Omental fat pad (tissue), 4 donors: ENCODE measurements at places on chromosomes 13 and 19. TPM values are rescaled to one million over a fixed set of nuclear protein-coding genes. Genes with fewer than 3 reads are reported as not detected.

The KLK1 gene
- 1.4 TPM for total RNA-seq

DNA sequence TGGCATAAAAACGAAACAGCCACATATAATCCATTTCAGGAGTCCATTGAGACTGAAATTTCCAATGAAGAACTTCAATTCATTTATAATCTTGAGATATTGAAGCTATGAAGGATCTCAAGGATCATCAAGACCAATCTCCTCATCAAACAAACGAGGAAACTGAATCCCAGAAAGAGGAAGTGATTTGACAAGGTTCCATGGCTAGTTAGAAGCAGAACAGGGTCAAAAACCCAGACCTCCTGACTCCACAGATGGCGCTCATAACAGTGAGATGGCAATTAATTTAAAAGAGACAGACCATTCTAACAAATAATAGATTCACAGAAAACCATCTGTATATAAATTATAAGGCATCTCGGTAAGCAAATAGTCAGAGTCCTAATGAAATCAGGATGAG is 229.7 kb downstream of the KCTD12 start:
- DNase-seq = no peak

The ERCC2 gene
- 7.1 TPM for total RNA-seq

DNA sequence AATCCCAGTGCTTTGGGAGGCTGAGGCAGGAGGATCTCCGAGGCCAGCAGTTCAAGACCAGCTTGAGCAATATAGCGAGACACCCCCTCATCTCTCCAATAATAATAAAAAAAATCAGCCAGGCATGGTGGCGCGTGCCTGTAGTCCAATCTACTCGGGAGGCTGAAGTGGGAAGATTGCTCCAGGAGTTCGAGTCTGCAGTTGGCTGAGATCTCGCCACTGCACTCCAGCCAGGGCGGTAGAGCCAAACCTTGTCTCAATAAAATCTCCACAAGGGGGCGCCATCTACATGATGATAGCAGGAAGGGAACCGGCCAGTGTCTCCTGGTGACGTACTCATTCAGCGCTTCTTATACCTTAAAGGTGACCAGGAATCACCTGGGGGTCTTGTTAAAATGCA is 13.6 kb upstream of the C5AR1 start:
- peak; percentile 75 for DNase-seq

- no peak for DNase-seq
These were observed 802.2 kb upstream of the MIR17HG start for GRCh38 chr13:90545070-90545840.

The ONECUT3 gene
- not detected for total RNA-seq

GRCh38 chr13:104796581-104796980 is 1730.4 kb upstream of the SLC10A2 start:
- DNase-seq = no peak

DNA sequence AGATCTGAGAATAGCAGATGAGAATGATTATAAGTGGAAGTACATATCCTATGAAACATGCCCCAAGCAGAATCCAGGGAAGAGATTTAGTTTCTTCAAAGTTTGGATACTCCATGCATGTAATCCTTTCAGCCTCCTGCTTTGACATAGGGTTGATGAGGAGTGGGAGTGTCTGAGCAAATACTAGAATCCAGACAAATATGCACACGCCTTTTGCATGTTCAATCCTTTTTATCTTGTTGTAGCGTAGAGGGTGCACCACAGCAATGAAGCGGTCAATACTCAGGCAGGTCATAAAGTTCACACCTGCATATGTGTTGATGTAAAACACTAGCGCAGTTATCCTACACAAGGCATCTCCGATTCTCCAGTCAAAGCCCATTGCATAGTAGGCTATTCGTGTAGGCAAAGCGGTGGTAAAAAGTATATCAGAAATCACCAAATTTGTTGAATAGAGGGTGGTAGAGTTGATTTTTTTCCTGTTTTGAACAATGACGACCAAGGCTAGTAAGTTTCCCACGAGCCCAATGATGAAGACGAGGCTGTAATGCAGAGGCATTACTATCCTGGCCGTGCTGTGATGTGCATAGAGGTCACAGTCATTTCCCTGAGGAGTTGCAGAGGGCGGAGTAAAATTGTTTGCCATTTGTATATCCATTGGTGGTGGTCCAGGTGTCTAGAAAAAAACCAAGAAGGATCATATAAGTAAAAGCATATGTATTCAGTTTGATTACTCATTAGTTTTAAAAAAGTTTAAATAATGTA is 11.5 kb downstream of the GPR183 start:
- DNase-seq = no peak

The PSG1 gene
- not detected for total RNA-seq

DNA sequence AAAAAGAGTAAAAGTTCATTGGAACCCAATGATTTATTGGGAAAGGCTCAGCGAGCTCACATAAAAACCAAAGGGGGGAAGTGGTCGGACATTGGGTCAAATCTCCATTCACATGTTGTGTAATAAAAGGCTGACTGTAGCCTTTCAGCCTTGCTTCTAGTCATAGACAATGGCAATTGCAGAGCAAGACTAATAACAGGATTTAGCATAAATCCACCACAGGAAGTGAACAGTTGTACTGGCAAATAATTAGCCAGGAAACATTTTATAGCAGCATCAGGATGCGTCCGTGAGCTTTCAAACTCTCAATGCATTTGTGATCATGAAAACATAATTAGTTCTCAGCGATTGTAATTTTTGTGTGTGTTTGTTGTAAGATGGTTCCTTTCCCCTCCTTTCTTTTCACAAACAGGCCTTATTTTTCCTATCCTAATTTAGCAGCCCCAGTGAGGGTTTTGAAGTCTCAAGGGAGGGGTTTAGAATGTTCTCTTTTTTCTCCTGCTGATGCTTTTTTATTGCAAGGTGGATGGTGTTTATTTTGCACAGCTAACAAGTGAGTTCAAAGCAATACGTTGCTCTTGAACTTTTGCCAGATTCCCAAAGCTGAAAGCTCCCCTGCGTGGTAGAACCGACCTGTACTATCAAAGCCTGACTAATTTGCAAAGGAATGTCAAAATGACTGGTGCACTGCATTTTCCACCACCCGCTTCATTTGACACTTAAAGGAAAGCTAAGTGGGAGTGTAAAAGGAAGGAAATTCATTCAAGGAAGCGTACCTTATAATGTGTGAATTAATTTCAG is 105.6 kb downstream of the SPRY2 start:
- DNase-seq = no peak

The ACER1 gene
- not detected for total RNA-seq

GRCh38 chr19:45138303-45138751 is 22.5 kb downstream of the NKPD1 start:
- no peak for DNase-seq

DNA sequence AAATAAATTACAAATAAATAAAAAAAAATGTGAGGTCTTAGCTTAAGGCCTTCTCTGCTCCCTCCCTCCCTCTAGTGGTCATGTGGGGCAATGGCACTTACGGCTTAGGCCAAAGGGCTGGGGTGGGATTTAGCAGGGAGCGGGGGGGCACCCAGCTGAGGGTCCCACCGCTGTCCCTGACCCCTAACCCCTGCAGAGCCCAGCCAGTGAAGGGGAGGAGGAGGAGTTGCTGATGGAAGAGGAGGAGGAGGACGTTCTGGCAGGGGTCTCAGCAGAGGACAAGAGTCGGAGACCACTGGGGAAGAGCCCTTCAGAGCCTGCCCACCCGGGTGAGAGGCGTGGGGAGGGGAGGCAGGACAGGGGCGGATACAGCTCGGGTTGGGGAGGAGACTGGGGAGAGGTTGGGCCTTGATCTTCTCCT is 9.3 kb downstream of the MPND start:
- no peak for DNase-seq

- DNase-seq = no peak
These were observed 31.9 kb upstream of the CEBPA start for GRCh38 chr19:33334271-33334670.

- DNase-seq = no peak
These were observed 173.2 kb downstream of the DCLK1 start for GRCh38 chr13:35957996-35958395.

GRCh38 chr13:46197299-46198048 is 14.3 kb upstream of the LRRC63 start:
- DNase-seq = no peak

DNA sequence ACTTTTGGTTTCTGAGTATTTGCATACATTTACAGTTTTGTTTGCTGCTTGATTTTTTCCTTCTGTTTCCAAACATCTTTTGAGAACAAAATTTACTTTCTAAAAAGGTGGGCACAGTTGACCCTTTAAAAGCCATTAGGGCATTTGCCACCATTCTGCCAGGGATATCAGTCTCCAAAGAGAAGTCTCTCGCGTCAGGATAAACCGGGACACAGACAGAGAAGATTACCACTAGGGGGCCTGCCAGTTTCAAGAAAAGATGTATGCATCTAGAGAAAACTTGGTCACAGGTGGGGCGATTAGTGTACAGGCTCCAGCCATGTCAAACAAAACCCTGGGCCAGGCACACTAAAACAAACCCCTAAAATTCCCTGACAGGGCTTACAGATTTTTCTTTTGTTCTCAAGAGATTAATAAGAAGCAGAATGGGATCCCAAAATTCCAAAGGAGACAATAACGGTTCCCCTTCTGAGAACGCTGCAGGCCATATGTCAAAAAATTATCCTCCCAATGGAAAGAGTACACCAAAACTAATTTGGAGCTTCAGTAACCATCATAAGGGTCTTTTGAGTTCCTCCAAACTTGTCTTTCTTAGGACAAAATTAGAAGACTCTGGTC is 10.7 kb upstream of the PABPC3 start:
- no peak for DNase-seq

DNA sequence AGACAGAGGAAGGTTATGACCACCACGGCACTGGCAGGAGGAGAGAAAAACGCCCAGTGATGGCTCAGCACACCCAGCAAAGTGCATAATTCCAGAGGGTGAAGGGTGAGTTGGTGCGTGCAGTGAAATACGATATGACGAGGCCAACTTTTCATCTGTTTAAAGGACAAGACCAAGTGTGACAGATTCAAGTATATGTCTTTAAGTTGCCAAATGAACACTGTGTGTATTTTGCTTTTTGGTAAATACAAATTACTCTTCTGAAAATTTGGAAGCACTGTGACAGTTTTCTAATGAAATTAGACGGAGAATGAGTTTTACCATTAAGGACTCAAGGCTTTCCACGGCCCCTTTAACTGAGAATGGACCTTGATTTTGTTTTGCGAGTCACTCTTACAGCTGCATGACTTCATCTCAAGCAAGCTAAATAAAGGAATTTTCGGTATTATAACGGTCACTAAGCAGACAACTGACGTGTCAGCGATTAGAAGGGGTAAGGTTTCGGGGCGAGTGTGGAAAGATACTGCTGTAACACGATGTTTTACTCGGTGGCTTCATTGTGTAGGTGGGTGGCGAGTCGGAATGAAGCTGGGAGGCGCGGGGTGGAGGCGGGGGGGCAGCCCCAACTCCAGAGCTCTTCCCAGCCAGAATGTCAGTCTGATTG is 22.8 kb downstream of the COL4A2 start:
- DNase-seq = no peak

DNA sequence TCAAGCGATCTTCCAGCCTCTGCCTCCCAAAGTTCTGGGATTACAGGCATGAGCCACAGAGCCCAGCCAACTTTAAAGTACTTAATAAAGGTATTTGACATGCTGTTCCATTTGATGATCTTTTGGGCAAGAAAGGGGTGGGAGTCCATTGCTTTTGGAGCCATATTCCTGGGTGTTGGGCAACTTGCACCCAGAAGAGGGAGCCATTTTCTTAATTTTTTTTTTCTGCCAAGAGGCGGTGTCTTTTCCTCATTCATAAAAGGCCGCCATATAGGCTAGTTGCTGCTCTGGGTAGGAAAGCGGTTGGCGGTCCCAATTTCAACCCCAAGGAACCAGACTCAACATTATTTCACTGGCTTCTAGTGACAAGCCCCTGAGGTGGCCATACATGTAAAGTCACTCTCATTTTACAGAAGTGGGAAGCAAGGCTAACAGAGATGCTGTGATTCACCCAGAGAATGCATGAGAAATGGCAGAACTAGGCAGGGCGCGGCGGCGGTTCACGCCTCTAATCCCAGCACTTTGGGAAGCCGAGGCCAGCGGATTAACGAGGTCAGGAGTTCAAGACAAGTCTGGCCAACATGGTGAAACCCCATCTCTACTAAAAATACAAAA is 139.6 kb downstream of the CACNA1A start:
- DNase-seq = no peak

DNA sequence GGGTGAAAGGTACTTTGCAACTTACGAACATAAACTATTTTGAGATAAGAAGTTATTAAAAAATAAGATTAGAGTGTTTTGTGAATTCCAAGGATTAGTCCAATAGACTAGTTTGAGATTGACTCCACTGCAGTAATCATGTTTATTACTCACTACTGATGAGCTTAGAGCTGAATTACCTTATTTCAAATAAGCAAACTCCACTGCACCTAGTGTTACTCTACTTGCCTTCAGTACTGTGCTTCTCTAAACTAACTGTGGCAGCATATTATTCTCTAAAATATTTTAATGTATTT is 111.7 kb downstream of the MIPEP start:
- DNase-seq = no peak

GRCh38 chr13:110559429-110559943 is 2.0 kb downstream of the RAB20 start:
- no peak for DNase-seq

GRCh38 chr13:25180775-25181537 is 8.9 kb upstream of the AMER2 start:
- DNase-seq = no peak

The TMEM238 gene
- 1.6 TPM for total RNA-seq

The CYP2F1 gene
- not detected for total RNA-seq

The IL11 gene
- total RNA-seq = 1.2 TPM

- no peak for DNase-seq
These were observed 20.7 kb downstream of the MAP4K1 start for GRCh38 chr19:38597075-38597474.

- DNase-seq = no peak
These were observed 73.8 kb upstream of the FAM216B start for GRCh38 chr13:42707586-42707985.

- peak; percentile 76 for DNase-seq
These were observed 643.1 kb upstream of the ARGLU1 start for GRCh38 chr13:107211073-107211472.

- DNase-seq = no peak
These were observed 238.1 kb upstream of the SERP2 start for GRCh38 chr13:44135566-44135965.

- DNase-seq = no peak
These were observed 5.7 kb downstream of the C19orf25 start for GRCh38 chr19:1473085-1473851.

The PLPP2 gene
- total RNA-seq = 4.7 TPM

The FKRP gene
- total RNA-seq = 20.5 TPM

GRCh38 chr13:42305503-42305902 is 33.6 kb downstream of the AKAP11 start:
- no peak for DNase-seq

- no peak for DNase-seq
These were observed 675.1 kb downstream of the UQCRFS1 start for GRCh38 chr19:28537896-28538295.

The RABAC1 gene
- 192 TPM for total RNA-seq

DNA sequence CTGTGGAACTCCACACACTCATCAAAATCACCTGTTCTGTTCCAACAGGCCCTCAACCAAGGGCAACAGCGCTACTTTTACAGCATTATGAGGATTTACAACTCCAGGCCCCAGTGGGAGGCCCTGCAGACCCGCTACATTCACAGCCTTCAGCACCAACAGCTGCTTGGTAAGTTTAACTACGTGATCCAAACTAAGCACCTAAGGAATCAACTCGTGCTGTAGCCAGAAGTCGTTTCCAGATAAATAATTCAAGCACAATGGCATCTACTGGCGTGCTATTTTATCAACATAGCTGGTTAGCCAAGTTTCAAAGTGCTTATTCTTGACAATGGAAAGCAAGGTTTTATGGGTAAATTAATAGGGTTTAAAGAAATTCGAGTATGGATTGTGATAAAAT is 5.3 kb downstream of the FAM216B start:
- DNase-seq = no peak
